Skeletal muscle tissue (tissue), 5 donors: ENCODE measurements at places on chromosomes 7 and 10. TPM values are rescaled to one million over a fixed set of nuclear protein-coding genes. Genes with fewer than 3 reads are reported as not detected.

The ELFN1 gene
- total RNA-seq, result 1.6 TPM

The DNAJC12 gene
- 3.1 TPM for total RNA-seq

The CYP51A1 gene
- total RNA-seq, result 68.9 TPM

The PKD1L1 gene
- 0.52 TPM for total RNA-seq

The C10orf143 gene
- not detected for total RNA-seq

The NCF1 gene
- 1.6 TPM for total RNA-seq

The SLC13A4 gene
- not detected for total RNA-seq

The GPR141 gene
- 1.0 TPM for total RNA-seq

The SPDYE5 gene
- total RNA-seq, result not detected

The MMP21 gene
- total RNA-seq, result under 0.01 TPM

The CTAGE8 gene
- not detected for total RNA-seq

The WEE2 gene
- total RNA-seq, result not detected

The RET gene
- total RNA-seq, result 1.6 TPM

The TMEM176B gene
- total RNA-seq, result 18.3 TPM

The PTF1A gene
- not detected for total RNA-seq

The HTR5A gene
- not detected for total RNA-seq

The CYP2W1 gene
- total RNA-seq, result not detected

The ELMO1 gene
- total RNA-seq, result 52.7 TPM

The GIMAP6 gene
- total RNA-seq, result 15.7 TPM
